ENCODE measurements at places on chromosomes 16 and 17. TPM values are rescaled to one million over a fixed set of nuclear protein-coding genes. Genes with fewer than 3 reads are reported as not detected.

The HBM gene
- total RNA-seq, result not detected

The JUP gene
- total RNA-seq, result 14.1 TPM

The ASGR1 gene
- 0.37 TPM for total RNA-seq

The GAS2L2 gene
- total RNA-seq, result under 0.01 TPM

Data from smooth muscle cell of bladder (primary cell).